ENCODE measurements at places on chromosomes 16 and 17.

- DNase-seq, result no peak
These were observed 8.8 kb downstream of the FAAP100 start for GRCh38 chr17:81543339-81543675.

DNA sequence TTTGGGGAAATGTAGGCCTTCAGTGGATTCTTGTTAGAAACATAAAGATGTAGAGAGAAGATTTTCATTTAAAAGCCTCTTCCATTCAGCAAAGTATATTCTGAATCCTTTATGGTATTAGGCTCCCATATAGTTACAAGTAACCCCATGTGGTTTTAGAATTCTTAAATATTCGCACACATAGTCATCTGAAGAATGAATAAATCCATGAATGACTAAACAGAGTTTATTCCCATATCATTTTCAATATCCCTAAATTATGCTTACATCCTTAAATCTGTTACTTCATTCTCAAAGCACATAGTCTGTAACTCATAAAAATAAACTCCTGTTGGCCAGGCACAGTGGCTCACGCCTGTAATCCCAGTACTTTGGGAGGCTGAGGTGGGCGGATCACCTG lies 962.1 kb downstream of the KCNJ18 start:
- DNase-seq, result no peak

DNA sequence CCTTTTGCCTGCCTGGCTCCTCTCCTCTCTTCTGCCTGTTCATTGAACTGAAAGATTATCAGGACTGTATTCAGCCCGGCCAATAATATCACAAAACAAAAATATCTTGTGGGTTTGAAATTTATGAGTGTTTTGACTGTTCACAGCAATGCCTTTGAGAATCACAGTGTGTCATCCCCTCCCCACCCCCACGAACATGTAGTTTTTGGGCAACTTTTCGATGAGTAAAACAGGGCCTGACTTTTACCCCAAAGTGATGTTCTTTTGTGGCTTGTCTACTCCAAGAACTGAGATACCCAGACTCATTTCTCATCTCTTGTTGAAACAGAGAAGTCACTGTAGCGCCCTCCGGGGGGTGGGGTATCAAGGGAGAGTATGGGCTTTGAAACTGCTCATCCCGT lies 675.7 kb downstream of the WWOX start:
- DNase-seq, result no peak

GRCh38 chr16:85777583-85778310 lies 21.6 kb downstream of the EMC8 start:
- no peak for DNase-seq

DNA sequence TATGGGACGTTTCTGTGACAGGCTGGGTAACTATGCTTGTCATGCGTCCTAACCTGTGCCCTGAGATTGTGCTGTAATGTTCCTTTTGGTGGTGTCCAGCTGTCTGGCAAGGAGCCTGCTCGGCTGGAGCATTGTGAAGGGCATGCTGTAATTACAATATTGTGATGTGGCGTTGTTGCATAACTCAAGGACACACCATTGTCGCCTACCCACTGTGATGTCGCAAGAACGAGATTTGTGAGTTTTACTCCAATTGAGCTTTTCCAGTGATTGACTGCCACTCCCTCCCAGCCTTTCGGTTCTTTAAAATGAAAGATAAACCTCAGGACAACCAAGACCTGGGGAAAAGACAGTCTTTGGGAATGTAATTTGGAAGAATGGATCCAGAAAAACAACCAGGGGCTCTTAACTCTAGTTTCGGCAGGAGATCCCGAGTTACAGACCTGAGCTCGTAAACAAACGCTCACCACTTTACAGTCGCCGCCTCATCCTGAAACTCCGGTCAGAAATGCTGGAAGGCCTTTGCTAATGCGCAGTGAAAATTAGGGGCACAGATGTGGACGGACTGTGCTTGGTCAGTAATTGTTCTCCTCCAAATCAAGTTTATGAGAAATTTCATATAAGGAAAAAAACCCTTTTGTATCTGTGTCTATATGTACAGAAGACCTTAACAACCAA lies 1.3 kb downstream of the ZNF750 start:
- DNase-seq, result no peak

DNA sequence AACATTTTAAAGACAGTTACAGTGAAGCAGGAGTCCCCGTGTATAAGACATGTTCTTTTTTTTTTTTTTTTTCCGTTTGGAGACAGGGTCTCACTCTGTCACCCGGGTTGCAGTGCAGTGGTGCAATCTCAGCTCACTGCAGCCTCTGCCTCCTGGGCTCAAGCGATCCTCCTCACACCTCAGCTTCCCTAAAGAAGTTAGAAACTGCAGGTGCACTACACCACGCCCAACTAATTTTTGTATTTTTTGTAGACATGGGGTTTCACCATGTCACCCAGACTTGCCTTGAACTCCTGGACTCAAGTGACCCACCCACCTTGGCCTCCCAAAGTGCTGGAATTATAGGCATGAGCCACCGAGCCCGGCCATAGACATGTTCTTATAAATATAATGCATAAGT lies 3.0 kb downstream of the EVI2B start:
- DNase-seq, result no peak

DNA sequence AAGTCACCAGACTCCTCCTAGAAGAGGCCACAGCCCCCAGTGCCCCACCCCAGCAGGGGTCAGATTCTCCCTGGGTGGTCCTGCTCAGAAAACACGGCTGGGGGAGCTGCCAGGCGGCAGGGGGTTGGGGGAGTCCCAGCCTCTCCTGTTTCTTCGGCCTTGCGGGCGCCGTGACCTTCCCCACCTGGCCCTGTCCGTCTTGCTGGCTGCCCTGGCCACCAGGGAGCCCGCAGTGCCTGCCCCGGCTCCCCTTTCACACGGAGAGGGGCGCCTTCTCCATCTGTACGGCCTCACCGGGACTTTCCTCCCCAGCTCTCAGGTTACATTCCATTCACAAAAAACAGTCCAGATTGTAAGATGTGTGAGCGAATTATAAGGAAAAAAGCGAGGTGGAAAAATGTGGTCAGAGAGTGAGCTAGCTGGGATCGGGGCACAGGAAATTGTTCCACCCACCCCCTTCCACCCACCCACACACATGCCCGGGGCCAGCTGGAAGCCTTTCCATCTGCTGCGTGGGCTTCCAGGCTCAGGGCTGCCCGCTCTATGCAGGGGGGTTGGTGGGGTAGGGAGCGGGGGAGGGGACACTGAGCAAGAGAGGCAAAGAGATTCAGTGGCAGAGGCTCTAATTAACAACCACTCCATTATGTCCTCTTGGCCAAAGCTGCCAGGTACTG lies 14.6 kb upstream of the CIBAR2 start:
- no peak for DNase-seq

DNA sequence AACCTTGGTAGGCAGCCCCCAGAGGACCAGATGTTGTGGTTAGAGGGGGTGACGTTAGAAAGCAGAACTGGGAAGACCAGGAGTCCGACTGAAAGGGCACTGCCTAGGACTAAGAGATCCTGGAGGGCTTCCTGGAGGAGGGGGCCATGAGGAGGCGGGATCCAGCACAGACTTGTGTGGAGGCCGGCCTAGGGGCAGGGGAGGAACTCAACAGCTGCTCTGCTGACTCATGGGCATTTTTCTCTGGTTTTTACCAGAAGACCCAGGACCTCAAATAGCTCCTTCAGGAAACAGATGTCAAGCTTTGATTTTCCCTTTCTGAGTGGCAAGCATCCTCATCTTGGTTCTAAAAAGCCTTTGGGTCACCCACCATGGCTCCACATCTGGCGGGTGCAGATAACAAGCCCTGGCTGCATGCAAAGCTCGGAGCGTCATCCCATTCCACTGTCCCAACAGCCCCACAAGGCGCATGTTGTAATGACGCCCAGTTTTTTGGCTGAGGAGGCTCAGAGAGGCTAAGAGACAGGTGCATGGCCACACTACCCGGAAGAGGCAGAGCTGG lies 29.0 kb downstream of the IL21R start:
- DNase-seq, result no peak

- no peak for DNase-seq
These were observed 83.1 kb downstream of the SDK2 start for GRCh38 chr17:73561111-73561510.

DNA sequence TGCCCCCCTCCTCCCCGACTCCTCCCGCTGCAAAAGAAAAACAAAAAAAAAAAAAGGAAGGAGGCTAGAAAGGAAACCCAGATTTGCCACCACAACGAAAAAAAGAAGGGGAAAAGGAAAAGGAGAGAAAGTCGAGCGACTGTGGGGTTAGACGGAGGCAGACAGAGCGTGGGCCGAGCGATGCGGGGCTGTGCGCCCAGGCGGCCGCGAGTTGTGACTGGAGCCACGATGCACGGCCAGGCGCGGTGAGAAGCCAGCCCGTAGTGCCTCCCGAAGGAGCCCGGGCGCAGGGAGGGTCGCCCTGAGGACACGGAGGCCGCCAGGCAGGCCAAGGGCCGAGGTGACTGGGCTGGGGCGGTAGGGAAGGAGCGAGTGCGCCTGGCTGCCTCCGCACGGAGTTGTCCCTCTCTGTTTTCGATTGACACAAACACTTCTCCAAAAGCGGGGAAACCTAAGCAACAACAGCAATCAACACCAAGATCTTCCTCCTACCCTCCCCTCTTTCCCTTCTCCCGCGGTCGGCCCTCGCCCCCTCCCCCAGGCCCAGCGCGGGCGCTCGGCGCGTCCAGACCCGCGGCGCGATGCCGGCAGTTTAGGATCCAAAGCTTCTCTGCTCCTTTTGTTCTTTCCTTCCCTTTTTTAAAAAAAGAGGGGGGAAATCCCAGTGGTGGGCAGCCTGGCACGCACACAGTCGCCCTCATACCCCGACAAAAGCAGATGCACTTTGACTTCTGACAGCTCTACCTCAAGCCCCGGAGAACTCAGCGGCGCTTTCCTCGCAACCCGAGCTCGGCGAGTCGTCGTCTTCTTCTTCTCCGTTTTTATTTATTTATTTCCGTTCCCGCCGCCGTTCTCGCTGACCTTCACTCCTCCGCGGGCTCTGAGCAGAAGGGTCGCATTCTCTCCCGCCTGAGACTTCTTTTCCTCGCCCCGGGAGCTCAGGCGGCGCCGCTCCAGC lies at the start of gene LHX1:
Gene LHX1, plus strand, starts transcription at position 475 of the 958 bp plus-strand sequence. CDS start 723 bp downstream, outside the sequence.
- no peak for DNase-seq

GRCh38 chr16:73875996-73876690 lies 420.5 kb upstream of the PSMD7 start:
- DNase-seq, result no peak

GRCh38 chr16:60930291-60930690 lies 1105.9 kb downstream of the CDH8 start:
- DNase-seq, result no peak

- no peak for DNase-seq
These were observed 196.3 kb downstream of the AXIN2 start for GRCh38 chr17:65365169-65365568.

- no peak for DNase-seq
These were observed 1.2 kb downstream of the GNA13 start for GRCh38 chr17:65055280-65055707.
